ENCODE measurements at places on chromosomes 5 and 9.

GRCh38 chr9:346111-346571 is 131.5 kb downstream of the DOCK8 start:
- DNase-seq, result no peak

DNA sequence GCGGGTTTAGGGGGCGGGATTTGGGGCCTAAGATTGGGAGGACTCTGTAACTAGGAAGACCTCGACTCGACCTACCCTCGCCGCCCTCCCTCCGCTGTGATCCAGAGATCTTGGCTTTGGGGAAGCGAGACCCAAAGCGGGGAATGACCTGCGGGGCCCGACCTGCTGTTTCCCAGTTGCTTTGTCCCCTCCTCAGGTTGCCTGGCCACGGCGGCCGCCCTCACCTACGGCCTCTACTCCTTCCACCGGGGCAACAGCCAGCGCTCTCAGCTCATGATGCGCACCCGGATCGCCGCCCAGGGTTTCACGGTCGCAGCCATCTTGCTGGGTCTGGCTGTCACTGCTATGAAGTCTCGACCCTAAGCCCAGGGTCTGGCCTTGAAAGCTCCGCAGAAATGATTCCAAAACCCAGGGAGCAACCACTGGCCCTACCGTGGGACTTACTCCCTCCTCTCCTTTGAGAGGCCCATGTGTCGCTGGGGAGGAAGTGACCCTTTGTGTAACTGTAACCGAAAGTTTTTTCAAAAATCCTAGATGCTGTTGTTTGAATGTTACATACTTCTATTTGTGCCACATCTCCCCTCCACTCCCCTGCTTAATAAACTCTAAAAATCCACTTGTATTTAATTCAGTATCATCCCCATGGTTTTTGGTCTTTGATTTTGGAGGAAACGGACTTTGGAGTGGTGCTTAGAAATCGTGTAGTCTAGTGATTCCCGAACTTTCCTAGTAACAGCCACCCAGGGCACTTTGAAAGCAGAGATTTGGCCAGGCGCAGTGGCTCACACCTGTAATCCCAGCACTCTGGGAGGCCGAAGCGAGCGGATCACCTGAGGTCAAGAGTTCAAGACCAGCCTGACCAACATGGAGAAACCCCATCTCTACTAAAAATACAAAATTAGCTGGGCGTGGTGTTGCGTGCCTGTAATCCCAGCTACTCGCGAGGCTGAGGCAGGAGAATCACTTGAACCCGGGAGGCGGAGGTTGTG is 878 bp downstream of the HIGD2A start:
- DNase-seq, result no peak

DNA sequence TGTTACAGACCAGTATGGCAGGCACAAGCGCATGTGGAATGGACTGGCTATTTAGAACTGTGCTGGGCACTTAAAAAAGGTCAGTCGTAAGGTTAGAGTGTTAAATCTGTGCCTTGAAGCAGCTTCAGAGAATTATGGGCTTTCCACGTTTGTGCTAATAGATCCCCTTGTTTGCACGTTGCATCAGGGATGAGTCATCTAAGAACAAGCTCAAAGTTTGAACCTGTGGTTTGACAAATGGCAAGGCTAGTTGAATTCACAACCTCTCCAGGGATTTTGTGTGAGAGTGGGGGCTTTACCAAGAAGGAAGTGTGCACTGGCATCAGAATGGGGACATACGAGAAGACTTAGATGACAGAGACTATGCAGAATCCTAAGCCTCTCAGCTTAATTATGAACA is 249.6 kb downstream of the IRX1 start:
- DNase-seq, result no peak

GRCh38 chr5:59133764-59134261 is 550.9 kb downstream of the RAB3C start:
- no peak for DNase-seq

DNA sequence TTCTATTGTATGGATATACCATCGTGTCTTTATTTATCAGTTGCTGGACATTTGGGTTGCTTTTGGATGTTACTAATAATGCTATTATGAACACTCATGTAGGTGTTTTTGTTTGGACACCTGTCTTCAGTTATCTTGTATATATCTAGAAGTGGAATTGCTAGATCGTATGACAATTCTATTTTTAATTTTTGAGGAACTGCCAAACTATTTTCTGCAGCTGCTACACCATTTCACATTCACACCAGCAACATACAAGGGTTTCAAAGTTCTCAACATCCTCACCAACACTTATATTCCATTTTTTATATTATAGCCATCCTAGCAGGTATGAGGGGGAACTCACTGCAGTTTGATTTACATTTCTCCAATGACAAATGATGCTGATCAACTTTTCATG is 324.6 kb downstream of the CAAP1 start:
- DNase-seq, result no peak

- no peak for DNase-seq
These were observed 35.1 kb downstream of the TTLL11 start for GRCh38 chr9:122058051-122058450.

GRCh38 chr5:12636209-12636608 is 732.0 kb upstream of the CTNND2 start:
- DNase-seq, result no peak

DNA sequence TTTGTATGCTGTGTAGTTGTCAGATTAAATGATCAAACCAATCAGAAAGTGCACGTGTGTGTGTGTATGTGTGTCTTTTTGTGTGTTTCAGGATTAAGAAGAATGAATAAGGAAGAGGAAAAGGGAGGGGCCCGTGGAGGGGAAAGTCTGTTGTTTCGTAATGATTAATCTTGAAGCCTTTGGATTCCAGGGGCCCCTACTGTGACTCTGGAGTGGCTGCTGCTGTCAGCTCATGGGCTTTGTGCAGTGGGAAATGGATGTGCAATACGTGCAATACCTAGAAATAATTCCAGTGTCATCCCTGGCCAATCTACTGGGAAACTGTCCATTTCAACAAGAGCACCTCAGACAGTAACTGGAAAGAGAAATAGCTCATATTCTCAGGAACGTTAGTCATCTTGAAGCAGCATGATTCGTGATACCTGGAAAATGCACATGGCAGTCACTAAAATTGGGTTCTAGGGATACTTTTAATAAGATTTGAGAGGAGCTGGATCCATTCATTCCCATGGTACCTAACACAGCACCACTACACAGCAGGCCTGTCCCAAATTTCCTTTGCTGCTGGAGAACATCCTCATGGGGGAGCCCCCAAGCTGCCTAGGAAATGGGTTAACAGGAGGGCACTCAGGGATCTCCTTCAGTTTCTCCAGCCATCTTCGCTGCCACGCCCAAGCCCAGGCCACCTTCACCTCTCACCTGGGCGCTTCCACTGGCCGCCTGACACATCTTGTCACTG is 186.3 kb downstream of the NR3C1 start:
- DNase-seq, result no peak

- DNase-seq, result no peak
These were observed 114.3 kb upstream of the SARDH start for GRCh38 chr9:133852431-133852830.

GRCh38 chr5:72012906-72013305 is 94.4 kb upstream of the MAP1B start:
- DNase-seq, result no peak

DNA sequence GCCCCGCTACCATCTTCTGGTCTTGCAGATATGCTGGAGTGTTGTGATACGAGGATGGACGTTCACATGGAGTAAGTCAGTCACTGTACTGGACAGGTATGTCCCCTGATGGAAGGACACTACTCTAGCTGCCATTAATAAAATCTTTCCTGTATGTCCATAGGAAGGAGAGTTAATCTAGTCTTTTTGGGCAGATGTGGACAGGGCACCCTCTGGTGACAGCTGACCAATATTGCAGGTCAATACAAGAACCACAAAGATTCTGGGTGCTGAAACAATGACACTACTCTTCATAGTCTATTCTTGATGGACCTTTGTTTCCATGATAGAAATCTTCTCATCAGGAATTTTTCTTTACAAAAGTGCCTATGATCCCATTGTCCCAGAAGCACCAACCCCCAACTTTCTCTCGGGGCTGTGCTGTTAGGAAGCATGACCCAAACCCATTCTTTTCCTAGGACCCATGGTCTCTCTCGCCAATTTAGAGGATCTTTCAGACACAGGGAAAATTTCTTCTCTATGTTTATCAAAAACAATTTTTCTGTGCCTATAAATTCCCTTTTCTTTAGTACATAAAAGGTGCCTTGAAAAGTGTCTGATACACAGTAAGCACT is 376.9 kb downstream of the DTWD2 start:
- peak; percentile 39 for DNase-seq

DNA sequence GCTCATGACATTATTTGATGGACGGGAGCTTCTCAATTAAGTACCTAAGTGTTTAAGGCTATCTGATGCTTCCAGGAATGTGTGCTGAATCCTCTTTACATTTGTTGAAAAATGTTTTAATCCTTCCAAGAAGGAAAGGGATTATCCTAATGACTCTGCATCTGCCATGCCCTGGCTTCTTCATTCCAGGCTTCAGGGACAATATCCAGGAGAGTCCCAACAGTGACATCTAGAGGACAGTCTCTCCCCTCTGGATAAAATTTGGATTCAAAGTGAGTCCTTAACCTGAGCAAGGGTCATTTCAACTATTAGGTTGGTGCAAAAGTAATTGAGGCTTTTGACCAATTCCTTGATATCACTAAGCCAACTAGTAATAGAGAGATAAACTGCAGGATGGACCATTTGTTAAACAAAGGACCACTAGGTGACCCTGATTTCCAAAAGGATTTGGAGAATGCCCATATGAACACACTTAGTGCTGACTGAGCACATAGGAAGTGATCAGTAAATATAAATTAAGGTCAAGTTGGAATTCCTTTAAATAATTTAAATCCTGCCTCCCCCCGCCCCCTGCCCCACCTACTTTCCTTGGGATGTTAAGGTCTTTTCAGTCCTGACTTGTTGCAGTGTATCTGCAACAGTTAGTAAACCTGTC is 19.1 kb downstream of the TNFSF8 start:
- no peak for DNase-seq

Data from NAMALWA (cell line).